NT2/D1 (cell line): ENCODE measurements at places on chromosomes 2 and 18.

DNA sequence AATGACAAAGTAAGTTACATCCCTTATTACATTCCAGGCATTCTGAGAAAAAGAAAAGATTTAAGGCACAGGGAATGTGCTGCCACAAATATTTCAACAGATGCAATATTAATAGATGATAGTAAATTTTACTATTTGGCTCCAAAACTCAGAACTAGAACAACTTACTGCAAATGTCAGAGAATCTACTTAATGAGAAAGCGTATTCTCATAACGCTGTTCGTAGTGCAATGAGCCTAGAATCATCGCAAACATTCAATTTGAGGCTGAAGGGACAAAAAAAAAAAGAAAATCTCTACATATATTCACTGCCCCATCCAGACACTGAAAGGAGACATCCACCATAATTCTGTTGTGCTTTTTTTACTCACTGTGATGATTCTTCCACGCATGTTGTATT, 272.1 kb upstream of the DOK6 start:
- DNase-seq: no peak

DNA sequence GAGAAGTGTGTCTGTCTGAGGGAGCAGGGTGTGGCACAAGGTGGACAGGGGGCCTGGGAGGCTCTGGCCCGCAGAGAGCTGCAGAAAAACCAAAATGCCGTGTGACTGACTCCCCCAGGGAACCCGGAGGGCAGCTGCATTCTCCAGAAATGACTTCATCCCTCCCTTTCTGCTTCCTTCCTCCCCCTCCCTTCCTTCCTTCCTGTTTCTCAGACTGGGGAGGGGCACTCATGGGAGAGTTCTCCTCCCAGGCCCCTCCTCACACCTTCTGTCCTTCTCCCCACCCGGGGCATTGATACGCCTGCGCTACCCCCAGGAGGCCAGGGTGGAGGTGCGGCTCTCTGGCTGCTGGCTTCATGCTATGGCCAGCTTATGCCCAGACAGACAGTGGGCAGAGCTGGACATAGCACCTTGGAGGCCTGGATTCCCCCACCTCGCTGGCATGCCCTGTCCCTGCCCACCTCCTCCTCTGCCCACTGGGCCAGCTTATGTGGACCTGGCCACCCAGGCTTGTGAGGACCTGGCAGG, 8.2 kb upstream of the GPR17 start:
- DNase-seq: peak; percentile 75

- DNase-seq: no peak
Measured at GRCh38 chr2:179751163-179751809, 110.1 kb downstream of the ZNF385B start.

DNA sequence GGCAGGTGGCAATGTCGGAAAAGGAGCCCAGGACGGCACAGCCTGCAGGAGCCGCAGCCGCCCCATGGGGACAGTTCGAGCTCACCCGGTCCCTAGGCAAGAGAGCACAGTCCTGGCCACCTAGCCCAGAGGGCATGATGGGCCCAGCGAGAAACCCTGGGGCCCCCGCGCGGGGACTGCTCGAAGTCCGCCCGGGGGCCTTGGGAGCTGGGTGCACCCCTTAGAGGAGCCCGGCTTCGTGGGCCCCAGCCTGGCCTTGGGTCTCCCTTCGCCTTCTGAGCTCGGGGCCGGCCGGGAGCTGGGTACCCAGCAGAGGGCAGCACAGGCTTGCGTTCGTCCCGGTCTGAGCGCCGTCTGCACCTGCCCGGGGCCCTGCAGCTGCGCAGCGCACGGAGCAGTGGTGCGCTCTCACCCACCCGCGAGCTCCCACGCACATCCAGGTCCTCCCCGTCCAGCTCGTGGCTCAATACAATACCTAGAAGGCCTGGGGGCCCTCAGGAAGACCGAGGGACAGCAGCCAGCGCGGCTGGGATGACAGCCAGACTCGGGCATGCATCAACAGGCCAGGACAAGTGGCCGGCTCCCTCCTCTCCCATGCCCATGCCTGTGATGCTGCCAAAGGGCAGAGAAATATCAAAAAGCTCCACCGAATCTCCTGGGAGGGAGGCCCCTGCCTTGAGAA, 96.2 kb upstream of the ZNF532 start:
- no peak for DNase-seq

DNA sequence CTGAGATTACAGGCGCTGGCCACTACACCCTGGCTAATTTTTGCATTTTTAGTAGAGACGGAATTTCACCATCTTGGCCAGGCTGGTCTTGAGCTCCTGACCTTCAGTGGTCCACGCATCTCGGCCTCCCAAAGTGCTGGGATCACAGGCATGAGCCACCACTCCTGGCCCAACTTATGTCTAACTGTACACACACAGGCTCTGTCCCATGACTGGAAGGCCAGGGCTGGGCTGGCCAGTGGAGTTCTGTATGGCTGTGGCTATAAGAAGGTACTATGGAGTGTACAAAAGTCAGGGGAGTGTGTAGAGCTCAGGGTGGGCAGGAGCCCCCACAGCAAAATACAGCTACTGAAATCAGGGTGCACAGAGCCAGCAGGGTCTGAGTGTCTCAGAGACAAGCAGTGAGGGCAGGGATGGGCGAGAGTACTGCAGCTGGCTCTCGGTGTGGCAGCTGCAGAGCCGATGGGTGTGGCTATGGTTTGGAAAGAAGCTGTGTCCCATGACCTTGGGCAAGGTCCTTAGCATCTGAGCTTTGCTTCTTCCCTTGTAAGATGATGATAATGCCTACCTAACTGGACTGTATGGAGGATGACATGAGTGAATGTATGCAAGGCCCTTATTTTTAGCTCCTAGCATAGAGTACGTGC, 10.4 kb upstream of the MSGN1 start:
- no peak for DNase-seq

GRCh38 chr18:22409445-22409844, 8.3 kb downstream of the CTAGE1 start:
- DNase-seq: no peak

DNA sequence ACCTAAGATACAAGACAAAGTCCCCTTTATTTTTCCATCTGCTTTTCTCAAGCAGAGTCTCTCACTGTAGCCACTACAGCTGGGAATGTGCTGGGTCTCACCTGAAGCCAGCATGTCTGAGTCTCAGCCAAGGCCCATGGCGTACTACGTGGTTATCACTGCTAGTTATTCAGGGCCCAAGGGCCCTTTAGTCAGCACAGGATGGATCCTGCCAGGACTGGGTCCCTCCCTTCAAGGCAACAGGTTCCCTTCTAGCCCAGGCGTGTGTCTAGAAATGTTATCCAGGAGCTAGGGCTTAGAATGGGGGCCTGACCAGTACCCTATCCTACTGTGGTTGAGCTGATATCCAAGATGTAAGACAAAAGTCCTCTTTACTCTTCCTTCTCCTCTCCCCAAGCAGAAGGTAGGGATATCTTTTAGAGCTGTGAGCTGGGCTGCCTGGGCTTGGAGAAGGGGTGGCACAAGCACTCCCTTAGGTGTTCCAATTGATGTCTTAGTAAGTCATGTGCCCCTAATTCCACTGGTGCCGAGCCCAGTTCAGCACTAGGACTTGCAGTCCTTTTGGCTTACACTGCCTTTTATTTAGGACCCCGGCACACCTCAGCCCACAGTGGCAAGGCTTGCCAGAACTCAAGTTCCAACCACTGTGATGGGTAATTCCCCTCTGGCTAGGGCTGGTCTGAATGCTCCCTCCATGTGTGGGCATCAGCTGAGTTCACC, 17.7 kb downstream of the VPS54 start:
- DNase-seq: no peak

DNA sequence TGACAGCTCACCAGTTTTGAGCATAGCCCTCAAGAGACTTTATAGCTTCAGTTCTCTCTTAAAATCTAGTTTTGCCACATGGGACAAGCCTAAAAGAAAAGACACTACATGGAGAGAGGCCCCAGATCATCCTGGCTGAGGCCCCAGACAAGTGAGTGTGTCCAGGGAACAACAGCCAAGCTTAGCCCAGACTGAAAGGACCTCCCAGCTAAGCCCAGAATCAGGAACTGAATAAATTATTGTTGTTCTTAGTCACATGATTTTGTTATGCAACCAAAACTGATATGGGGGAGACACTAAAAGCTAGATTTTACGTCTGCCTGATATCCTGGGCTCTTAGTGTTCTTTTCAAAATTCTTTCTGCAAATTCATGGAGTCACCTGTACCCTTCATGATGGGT, 29.3 kb upstream of the LBH start:
- no peak for DNase-seq

GRCh38 chr2:218663901-218664300, 4.4 kb downstream of the BCS1L start:
- DNase-seq: no peak

DNA sequence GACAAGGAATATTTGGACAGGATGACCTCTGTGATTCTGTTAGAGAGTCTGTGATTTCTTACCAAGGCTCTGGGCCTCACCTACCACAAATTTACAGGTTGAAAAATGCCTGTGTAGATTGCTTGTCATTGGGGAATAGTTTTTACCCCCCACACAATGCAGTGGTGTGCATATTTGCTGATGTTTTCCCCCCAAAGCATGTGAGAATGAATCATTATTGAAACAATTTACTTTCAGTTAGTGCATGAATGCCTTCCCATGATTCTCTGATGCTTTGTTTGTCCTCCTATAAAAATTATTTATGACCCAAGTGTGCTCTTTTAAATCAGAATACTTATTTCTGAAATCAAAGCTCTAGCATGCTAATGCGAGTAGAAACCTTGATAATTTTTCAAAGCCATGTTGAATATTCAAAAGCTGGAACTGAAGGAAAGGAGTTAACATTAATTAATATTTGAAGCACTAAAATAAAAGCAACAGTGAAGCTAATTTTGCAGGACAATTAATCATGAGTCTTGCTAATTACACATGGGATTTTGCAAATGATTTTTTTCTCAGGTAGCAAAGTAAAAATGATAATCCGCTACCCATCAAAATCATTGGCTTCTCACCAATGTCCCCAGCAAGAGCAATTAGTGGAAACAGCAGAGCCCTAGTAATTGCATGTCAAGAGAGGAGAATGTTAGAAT, 361.2 kb upstream of the HNRNPA3 start:
- DNase-seq: no peak

GRCh38 chr18:24470022-24470618, 9.7 kb downstream of the HRH4 start:
- DNase-seq: no peak

DNA sequence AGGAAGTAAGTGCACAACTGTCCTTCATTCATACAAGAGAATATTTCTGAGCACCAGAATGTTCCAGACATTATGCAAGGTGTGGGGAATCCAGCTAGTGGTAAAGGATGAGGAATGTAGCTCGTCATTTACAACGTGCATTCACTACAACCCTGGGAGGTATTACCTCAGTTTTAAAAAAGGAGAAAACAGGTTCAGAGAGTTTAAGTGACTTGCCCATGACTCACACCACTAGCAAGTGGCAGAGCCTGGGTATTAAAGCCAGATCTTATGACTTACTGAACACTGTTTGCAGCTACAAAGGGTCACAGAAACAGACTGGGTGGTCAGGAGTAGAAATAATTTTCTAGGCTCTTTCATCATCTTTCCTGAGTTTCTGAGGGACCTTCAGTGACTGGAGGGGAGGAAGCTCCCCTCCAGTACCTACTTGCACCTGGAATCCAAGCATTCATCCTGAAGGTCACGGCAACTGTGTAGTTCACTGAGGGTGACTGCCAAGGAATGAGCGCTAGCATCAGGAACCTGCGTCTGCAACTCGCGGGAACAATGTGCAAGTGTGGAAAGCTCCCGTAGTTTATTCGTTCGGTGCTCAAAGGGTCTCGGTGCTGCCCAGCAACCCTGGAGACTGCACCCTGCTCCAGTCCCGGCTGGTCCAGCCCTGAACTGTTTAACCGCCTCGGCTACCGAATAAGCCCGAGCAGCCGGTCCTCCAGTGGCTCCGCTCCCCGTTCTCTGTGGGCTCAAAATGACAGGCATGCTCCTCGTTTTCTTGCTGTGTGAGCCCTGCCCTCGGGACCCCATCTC, 647 bp downstream of the CCDC121 start:
- no peak for DNase-seq

DNA sequence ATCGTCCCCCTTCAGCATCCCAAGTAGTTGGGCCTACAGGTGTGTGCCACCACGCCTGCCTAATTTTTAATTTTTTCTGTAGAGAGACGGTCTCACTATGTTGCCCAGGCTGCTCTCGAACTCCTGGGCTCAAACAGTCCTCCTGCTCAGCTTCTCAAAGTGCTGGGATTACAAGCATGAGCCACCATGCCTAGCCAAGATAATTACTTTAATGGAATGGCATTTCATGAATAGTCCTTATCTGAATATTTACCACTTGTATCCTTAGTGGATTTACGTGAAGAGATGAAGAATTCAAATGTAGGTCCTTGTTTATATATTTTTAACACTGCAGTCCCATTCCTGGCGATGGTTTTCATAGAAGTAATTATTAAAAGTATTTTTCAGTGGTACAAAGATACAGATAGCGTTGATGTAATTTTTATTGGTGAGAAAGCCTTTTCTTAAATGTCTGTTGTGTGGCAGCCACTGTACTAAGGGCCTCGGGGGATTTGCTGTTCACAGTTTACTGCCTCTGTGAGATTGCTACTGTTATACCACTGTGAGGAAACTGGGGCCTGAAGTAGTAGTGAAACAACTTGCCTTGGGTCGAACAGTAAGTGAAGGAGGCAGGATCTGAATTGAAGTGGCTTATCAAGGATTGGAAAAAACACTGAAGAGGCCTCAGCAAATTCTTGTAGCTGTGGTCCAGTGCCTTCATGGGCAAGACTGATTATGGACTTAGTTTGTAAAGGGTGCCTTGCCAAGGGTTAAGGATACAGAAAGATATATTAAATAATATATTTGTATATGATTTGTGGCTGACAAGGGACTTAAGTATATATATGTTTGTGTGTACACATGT, 151.2 kb downstream of the PRPF40A start:
- DNase-seq: no peak

DNA sequence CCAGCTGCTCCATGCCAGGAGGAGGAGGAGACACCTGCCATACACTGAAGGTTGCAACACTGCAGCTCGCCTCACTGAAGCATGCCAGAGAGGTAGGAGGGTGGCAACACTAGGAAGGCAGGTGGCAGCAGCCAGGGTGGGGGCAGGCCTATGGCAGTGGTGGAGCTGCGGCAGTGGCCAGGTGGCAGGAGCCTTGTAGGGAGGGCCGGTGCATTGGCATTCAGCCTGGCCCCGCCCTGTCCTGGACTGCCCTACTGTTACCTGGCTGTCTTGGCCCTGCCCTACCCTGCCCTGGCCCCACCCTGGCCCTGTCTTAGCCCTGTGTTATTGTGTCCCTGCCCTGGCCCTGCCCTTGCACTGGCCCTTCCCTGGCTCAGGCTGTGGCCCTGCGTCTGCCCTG, 7.4 kb upstream of the ANKRD62 start:
- DNase-seq: no peak

GRCh38 chr2:239165206-239165831, 235.5 kb downstream of the HDAC4 start:
- DNase-seq: no peak

- DNase-seq: peak; percentile 2
Measured at GRCh38 chr18:741931-742512, 29.6 kb upstream of the ENOSF1 start.

GRCh38 chr2:38079116-38080052, 3.4 kb upstream of the CYP1B1 start:
- peak; percentile 51 for DNase-seq

GRCh38 chr2:203112342-203112741, 97.7 kb downstream of the NBEAL1 start:
- no peak for DNase-seq
